T follicular helper cell (primary cell): ENCODE measurements at places on chromosomes 7 and 10.
A peak's percentile ranks its signal among the peaks of the same experiment; 100 is the strongest.

GRCh38 chr10:34884272-34884952, 69.3 kb upstream of the PARD3 start:
- no peak for DNase-seq

GRCh38 chr7:132536654-132537395, 39.4 kb downstream of the PLXNA4 start:
- no peak for DNase-seq

- no peak for DNase-seq
These were observed 39.3 kb downstream of the HBP1 start for GRCh38 chr7:107208024-107208521.

DNA sequence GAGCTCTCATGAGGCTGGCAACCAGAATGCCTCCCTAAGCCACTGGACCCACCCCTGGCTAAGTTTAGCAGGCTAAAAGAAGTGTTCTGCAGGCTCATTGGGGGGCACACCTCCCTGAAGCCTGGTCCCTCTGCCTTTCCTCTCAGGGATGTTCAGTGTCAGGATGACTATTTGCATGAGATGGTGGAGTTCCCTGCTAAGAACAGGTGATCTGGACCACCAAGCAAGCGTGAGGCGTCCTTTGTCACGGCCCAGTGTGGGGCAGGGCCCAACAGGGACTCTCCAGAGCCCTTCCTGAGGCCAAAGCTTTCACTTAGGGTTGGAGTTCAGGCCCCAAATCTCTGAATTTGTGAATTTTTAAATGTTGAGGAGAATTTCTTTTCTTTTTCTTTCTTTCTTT, 12.0 kb downstream of the SUFU start:
- no peak for DNase-seq

DNA sequence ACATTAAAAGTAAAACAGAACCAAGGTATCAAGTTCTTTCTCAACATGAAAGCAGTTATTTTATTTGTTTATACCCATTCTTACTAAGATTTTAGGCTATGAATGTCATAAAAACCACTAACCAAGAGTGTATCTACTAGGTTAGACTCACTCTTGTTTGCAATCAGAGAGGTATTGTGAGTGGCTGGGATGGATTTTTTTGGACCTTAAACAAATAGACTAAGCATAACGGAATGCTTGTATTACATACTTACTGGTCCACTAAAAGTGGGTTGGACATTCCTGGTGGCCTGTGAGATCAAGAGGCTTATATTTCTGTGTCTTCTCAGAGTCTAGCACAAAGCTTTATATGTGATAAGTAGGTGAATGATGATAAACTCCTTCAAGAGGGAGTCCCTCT, 32.6 kb upstream of the CBLL1 start:
- DNase-seq: no peak

- DNase-seq: no peak
These were observed 101.1 kb downstream of the TNS3 start for GRCh38 chr7:47480576-47481538.

- no peak for DNase-seq
These were observed 595 bp downstream of the TBL2 start for GRCh38 chr7:73577627-73578341.

- DNase-seq: peak; percentile 62
These were observed 1.2 kb downstream of the CCM2 start for GRCh38 chr7:45001138-45001694.

DNA sequence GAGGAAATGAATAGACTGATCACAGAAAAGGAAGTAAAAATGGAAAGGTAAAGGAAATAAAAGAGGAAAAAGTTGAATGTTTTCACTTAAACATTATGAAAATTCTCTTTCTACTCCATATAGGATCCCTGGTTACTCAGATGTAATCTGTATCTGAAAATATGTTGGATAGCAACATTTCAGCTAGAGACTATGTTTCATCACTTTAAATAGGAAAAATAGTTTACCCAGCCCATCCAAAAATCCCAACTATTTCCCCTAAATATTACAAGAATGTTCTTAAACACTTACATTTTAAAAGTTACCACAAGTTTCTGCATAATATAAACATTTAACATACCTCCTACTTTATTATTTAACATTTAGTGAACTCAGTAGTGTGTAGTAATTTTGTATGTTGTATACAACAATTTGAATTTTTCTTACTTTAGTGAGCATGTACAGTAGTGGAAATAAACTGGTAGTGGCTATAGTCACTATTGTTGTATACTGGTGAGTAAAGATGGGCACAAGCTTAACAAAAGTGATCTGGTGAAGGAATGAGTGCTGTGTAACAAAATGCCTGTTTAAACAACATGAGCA, 27.1 kb downstream of the SLF2 start:
- no peak for DNase-seq

- no peak for DNase-seq
These were observed 458.0 kb upstream of the GALNT17 start for GRCh38 chr7:70673778-70674570.

GRCh38 chr7:49980465-49980864, 112.6 kb downstream of the ZPBP start:
- DNase-seq: no peak
